ENCODE measurements at places on chromosomes 13 and 19. TPM values are rescaled to one million over a fixed set of nuclear protein-coding genes. Genes with fewer than 3 reads are reported as not detected.

TSSK6 gene
- 3.8 TPM for total RNA-seq

CEACAM7 gene
- total RNA-seq: not detected

LHB gene
- total RNA-seq: not detected

ZNF491 gene
- 2.2 TPM for total RNA-seq

Measured in activated naive CD4-positive, alpha-beta T cell treated with anti-CD3 and anti-CD28 coated beads, Interleukin-2, amount 50 U/mL, for 72 hours (primary cell).